ENCODE measurements at places on chromosomes 7 and 10.

GRCh38 chr7:139047970-139048369, 12.1 kb upstream of the ZC3HAV1L start:
- no peak for DNase-seq

- DNase-seq, result no peak
These were observed 2.1 kb downstream of the CYP3A5 start for GRCh38 chr7:99677648-99678045.

DNA sequence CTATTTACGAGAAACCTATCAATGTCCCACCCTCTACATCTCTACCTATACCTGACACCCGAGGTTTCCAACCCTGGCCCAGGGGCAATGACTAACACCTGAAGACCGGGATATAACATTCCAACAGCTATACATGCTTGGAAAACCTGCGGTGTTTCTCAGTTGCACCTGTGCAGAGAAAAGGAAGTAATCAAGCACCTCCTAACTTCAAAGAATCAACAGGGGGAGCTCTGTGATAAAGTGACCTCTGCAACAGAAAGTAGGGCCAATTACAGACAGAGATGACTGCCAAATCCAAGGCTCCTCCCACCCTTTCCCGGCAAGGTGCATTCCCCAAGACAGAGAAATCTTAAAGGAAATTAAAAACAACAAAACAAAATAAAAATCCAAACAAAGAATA, 41.3 kb downstream of the CCDC6 start:
- peak; percentile 45 for DNase-seq

- no peak for DNase-seq
These were observed 8.2 kb upstream of the PTTG1IP2 start for GRCh38 chr7:90461219-90461618.

GRCh38 chr10:84156768-84157167, 16.8 kb upstream of the GPR15LG start:
- DNase-seq, result peak; percentile 37

DNA sequence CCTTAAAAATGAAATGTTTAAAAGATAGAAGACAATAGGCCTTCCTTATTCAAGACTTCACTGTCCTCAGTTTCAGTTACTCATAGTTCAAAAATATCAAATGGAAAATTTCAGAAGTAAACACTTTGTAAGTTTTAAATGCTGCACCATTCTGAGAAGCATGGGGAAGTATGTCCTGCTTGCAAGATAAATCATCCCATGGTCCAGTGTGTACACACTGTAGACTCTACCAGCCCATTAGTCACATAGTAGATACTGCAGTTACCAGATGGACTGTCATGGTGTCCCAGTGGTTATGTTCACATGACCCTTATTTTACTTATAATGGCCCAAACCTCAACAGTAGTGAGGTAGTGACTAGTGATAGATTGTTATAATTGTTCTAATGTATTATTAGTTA, 69.5 kb downstream of the PTPN12 start:
- no peak for DNase-seq

Measured in CD4-positive, alpha-beta T cell treated with Interleukin-15 for 4 hours (primary cell).